CD4-positive, alpha-beta T cell treated with Interleukin-17A for 4 hours (primary cell): ENCODE measurements at places on chromosomes 5 and 9.
A peak's percentile ranks its signal among the peaks of the same experiment; 100 is the strongest.

- DNase-seq = no peak
Observed at GRCh38 chr5:143056339-143056704, 286.1 kb downstream of the ARHGAP26 start.

- DNase-seq = no peak
Observed at GRCh38 chr9:5489630-5490490, 20.5 kb upstream of the PDCD1LG2 start.

DNA sequence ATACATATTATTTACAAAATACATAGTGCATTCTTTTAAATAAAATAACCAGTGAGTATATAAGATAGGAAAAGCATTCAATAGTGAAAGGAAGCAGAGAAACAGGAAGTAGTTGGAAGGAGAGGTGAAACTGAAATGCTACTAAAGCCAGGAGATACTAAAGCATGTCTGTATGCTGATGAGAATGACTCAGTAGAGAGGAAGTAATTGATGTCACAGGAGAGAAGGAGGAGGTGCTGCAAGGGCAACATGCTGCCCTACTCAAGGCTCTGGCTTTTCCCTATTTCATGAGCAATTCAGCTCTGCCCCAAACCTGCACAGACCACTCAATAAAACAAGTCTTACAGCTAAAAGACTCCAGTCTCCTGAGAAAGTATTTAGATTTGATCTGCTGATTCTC lies 108.5 kb upstream of the TXNDC8 start:
- DNase-seq = no peak

DNA sequence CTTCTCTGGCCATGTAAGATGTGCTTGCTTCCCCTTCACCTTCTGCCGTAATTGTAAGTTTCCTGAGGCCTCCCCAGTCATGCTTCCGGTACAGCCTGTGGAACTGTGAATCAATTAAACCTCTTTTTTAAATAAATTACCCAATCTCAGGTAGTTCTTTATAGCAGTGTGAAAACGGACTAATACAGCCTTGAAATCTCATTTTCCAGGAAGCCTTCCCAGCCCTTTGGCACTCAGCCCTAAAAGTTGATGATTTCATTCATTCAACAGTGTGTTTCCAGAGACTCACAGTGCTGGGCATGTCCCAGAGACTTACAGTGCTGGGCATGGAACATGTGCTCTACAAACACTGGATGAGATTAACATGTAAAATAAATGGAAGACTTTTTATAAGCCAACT lies 135.8 kb downstream of the DCP2 start:
- DNase-seq = no peak

- no peak for DNase-seq
Observed at GRCh38 chr5:5585751-5586341, 163.4 kb downstream of the ICE1 start.

- DNase-seq = no peak
Observed at GRCh38 chr5:126647071-126647470, 46.3 kb downstream of the PHAX start.

- DNase-seq = peak; percentile 57
Observed at GRCh38 chr5:56585999-56586691, 229.2 kb upstream of the MAP3K1 start.

- DNase-seq = no peak
Observed at GRCh38 chr5:79333852-79334557, 98.1 kb downstream of the JMY start.
